ENCODE measurements at places on chromosomes 2 and 18.

DNA sequence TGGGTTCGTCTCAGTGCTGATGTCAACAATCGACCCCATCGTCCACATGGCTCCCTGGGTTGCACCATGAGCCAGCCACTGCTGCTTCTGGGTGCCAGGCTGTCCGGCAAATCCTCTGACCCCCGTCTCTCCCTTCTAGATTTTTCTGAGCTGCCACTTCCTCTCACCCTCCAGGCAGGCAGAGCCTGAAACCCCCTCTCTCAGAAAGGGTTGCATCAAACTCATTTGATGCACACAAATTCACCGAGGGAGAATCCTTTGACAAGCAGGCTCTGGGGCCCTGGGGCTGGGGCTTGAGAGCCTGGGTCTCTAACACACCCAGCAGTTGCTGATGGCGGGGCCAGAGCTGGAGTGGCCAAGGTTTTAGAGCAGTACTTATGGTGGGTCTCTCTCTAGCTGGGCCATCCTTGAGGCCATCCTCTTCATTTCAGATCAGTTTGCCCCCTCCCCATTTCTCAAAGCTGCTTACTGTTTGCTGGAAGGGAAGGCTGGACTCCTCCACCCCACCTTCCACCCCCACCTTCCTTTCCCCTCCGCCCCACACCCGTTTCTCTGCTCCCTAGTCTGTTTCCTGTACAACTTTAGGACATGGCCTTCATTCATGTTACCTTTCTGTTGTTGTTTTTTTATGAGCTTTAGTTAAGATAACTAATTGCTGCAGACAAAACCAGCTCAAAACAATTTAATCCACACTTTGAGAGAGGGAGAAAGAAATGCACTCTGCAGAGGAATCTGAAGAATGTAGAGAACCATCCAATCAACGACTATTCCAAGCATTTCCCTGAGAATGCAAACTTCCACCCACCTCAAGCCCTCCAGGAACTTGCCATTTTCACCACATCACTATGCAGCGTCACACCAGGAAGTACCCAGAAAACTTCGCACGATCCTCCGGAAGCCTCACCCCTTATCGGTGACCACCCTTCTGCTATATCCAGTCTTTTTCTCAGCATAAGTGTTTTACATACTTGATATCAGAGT is 69.5 kb downstream of the ARL4C start:
- peak; percentile 56 for DNase-seq

DNA sequence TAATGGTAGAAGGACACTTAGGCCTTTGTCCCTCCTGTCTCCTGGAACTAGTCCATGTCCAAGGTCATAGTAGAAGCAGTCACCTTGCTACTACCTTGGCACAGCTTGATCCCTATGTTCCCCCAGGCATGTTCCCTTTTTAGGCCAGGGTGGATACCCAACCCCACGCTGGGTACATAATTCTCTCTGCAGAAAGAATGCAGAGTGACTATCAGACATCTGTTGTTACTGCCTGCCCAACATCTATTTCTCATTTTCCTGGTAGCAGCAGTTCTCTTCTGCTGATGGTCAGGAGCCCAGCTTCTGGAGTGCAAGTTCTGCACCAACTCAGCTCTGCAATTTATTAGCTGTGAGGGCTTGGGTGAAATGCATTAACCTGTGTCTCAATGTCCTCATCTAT is 4.4 kb upstream of the METTL21A start:
- no peak for DNase-seq

- DNase-seq: no peak
These were observed 8.0 kb downstream of the ZNF396 start for GRCh38 chr18:35369126-35369525.

- DNase-seq: no peak
These were observed 38.1 kb downstream of the SCN2A start for GRCh38 chr2:165277295-165277694.

GRCh38 chr2:85745619-85746018 is 8.2 kb upstream of the ATOH8 start:
- DNase-seq: no peak

- DNase-seq: no peak
These were observed 59.1 kb upstream of the TXNDC2 start for GRCh38 chr18:9826685-9827084.

DNA sequence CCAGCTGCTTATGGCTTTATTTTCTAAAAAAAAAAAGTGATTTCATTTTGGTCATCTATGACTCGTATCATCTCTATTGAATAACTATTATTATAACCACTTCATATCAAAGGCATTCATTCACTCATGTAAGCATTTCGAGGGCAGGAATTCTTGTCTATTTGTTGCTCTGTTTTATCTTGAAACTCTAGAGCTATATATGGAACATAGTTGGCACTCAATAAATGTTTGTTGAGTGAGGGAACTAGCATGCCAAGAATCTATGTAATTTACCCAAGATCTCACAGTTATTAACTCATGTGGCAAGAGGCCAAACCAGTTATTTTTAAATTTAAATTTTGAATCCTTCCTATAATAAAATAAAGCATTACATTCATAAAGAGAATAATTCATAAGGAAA is 470.1 kb downstream of the TMX3 start:
- DNase-seq: no peak

DNA sequence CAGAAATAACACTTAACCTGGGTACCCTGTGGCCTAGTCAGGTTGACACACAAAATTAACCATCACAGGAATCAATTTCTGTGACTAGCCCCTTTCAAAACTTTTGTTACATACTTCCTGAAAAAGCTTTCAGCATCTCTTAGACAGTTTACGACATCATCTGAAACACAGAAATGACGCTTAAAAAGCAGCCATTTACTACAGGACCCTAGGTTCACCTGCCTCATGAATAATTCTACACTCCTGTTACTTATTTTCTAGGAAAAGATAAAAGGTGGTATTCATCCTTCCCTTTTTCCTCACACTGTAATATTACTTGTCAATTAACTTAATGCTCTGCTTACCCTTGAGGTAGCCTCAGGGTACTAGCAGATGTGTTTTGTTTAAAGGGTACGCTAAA is 388.4 kb downstream of the IRS1 start:
- no peak for DNase-seq

- no peak for DNase-seq
These were observed 160.9 kb downstream of the DYSF start for GRCh38 chr2:71613953-71614925.

DNA sequence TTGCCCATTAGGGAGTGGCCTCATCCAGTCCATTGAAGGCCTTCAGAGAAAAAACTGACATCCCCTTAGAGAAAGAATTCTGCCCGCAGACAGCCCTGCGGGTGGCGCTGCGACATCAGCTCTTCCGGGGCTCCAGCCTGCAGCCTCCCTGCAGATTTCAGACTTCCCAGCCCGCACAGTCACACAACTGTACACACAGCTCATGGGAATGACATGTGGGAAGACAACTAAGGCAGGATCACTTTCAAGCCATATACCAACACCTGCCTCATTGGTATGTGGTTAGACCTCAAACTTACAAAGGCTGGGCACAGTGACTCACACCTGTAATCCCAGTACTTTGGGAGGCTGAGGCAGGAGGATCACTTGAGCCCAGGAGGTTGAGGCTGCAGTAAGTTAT is 24.8 kb upstream of the TUBB6 start:
- DNase-seq: no peak

- DNase-seq: no peak
These were observed 84.7 kb downstream of the NEDD4L start for GRCh38 chr18:58128381-58129374.

- no peak for DNase-seq
These were observed 91.7 kb downstream of the GCA start for GRCh38 chr2:162435676-162436075.

GRCh38 chr2:43751476-43751990 is 22.3 kb upstream of the DYNC2LI1 start:
- DNase-seq: no peak

GRCh38 chr18:44725300-44726058 is 44.8 kb downstream of the SETBP1 start:
- no peak for DNase-seq

DNA sequence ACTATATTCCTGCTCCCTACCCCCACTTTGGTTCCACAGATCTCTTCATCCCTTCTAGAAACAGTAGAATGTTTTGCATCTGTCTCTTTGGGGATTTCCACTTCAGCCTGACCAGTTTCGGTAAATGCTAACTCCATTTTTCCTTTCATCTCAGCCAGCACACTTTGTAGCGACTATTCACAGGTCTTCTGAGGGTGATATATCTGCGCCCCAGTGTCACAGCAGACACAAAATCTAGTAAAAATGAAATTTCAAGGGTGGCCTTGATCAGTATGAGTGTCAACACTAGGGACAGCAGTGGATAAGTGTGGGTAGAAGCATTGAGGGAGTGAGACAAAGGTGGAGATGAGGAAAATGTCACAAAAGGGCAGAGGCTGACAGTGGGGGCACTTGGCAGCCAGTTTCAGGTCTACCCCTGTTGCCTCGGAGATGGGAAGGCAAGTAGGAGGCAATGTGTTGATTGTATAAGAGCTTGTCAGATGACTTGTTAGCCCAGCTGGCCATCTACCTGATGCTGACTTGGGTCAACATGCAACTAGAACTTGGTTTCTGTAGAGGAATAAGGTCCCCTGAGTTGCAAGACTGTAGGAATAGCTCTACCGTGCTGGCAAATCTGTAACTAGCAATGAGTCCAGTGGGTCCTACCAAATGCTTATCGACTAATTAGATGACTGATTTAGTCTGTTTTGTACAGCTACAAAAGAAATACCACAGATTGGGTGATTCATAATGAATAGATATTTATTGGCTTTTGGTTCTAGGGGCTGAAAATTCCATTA is 60.7 kb downstream of the CXCR4 start:
- DNase-seq: no peak

GRCh38 chr2:9493478-9493877 is 19.1 kb downstream of the IAH1 start:
- no peak for DNase-seq

- no peak for DNase-seq
These were observed 124.8 kb downstream of the NUP35 start for GRCh38 chr2:183248866-183249567.

GRCh38 chr2:84676295-84676694 is 160.0 kb downstream of the DNAH6 start:
- no peak for DNase-seq

GRCh38 chr2:229408962-229409361 is 137.9 kb upstream of the PID1 start:
- no peak for DNase-seq

GRCh38 chr2:156333274-156333950 is 891 bp upstream of the NR4A2 start:
- no peak for DNase-seq

- DNase-seq: peak; percentile 50
These were observed 1.0 kb downstream of the CXCR4 start for GRCh38 chr2:136116813-136117390.

DNA sequence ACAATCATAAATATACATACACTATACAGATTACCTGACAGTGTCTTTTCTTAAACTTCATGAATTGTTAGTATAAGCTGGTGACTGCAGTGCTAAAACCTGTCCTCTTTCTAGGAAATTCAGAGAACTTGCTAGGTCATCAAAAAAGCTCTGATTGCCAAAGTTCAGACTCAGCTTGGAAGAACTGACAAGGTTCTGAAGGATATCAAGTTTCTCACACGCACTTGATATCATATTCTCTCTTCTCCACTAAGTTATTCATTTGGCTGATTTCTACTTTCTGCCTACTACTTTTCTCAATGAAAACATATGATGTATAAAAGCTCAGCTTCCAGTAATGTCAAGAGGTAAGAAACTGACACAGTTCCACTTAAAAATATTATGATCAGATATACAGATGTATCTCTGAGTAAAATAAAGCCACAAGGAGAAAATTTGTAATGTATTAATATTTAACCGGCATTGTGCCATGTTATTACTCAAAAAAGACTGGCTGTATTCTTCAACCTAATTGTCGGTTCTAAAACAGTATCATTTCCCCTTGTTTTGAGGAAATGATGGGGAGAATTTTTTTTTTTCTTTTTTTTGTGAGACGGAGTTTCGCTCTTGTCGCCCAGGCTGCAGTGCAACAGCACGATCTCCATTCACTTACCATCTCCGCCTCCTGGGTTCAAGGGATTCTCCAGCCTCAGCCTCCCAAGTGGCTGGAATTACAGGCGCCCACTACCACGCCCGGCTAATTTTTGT is 2.4 kb downstream of the OSBPL1A start:
- DNase-seq: no peak

DNA sequence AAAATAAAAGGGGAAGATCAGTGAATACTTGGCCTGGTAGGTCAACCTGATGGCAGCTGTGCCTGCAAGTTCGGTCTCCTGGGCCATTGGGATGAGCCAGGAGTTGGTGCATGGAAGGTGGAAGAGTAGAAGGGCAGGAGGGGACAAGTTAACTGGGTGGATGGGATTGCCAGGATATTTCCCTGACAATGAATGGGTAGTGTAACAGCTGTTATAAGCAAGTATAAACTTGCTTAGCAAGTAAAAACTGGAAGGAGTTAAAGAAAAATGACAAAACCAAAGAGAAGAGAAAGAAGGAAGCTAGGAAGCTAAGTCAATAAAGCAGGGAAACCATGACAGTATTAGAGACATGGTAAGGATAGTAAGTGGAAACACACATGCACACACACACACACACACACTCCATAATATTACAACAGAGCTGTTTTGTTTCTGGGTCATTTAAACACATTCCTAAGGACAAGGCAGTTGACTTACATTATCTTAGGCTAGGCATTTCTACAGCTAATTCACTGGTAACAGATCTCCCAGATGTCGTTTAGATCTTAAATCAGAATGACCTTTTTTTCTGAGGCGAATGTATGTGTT is 29.7 kb downstream of the MEP1B start:
- DNase-seq: no peak

- no peak for DNase-seq
These were observed 72.0 kb downstream of the KCNG2 start for GRCh38 chr18:79869591-79870300.

DNA sequence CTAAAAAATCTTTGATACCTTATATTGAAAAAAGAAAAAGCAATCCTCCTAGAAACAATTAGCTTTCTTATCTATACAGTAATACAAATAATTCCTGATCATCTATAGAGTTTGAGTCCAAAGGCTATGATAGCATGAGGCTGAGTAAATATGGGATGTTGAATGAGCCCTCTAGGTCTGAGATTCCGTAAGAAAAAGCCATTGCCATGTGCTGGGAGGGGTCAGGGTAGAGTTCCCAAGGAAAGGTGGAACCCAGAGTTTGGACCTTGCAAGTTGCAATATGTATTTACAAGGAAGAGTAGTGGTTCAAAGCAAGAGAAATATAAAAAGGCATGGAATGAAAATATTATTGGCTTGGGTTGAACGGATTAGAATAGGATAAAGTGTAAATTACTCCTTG is 178.1 kb downstream of the DCC start:
- DNase-seq: no peak

DNA sequence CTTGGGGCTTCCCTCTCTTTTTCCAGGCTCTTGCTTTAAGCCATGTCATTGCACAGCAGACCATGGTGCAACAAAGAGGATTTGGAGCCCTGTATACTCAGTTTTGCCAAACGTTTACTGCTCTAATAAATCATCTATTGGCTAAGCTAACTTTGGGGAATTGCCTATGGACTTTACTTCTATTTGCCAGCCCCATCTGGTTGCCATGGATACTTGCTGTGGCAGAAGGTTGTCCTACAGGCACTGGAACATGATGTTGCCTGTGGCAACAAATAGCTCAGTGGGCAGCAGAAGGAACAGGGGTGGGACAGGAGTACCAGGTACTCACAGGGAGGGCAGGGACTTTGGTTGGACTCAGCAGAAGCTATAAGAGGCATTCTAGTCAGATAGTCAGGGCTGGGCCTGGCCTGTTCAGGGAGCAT is 129.7 kb downstream of the CCDC85A start:
- DNase-seq: no peak

- DNase-seq: no peak
These were observed 494.2 kb downstream of the ARHGAP15 start for GRCh38 chr2:143623231-143623908.

GRCh38 chr2:238593236-238593635 is 166.5 kb downstream of the ASB1 start:
- DNase-seq: no peak
